ENCODE measurements at places on chromosomes 12 and 14.

GRCh38 chr12:131855521-131856142 is 27.4 kb downstream of the MMP17 start:
- DNase-seq, result no peak

DNA sequence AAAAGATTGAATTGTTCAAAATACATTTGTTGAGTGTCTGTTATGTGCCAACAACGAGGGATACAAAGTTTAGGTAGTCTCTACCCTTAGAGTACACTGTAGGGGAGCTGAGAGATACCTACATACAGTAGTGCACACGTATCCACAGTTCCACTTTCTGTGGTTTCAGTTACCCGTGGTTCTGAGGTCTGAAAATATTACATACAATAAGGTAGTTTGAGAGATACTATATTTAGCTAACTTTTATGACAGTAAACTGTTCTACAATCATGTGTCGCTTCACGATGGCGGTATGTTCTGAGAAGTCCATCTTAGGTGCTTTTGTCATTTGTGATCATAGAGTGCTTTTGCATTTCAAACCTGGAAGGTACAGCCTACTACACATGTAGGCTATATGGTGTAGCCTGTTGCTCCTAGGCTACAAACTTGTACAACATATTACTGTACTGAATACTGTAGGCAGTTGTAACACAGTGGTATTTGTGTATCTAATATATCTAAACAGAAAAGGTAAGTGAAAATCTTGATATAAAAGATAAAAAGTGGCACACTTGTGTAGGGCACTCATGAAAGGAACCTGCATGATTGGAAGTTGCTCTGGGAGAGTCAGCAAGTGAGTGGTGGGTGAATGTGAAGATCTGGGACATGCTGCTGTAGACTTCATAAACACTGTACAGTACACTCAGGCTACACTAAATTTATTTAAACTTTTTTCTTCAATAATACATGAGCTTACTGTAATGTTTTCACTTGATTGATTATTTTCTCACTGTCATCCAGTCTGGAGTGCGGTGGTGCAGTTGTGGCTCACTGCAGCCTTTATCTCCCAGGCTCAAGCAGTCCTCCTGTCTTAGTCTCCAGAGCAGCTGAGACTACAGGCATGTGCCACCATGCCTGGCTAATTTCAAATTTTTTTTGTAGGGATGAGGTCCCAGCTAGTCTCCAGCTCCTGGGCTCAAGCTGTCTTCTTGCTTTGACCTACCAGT is 4.0 kb downstream of the CPSF6 start:
- no peak for DNase-seq

- no peak for DNase-seq
Measured at GRCh38 chr12:130589540-130590317, 126.4 kb downstream of the RIMBP2 start.

- no peak for DNase-seq
Measured at GRCh38 chr14:23942587-23942986, 11.0 kb upstream of the DHRS4 start.

- DNase-seq, result no peak
Measured at GRCh38 chr12:27361372-27361771, 28.7 kb downstream of the BMAL2 start.

GRCh38 chr12:62907561-62907960 is 27.4 kb downstream of the PPM1H start:
- no peak for DNase-seq
